ENCODE measurements at places on chromosomes 3 and 15.
A peak's percentile ranks its signal among the peaks of the same experiment; 100 is the strongest.

- no peak for DNase-seq
Observed at GRCh38 chr3:140770977-140771667, 93.3 kb downstream of the TRIM42 start.

DNA sequence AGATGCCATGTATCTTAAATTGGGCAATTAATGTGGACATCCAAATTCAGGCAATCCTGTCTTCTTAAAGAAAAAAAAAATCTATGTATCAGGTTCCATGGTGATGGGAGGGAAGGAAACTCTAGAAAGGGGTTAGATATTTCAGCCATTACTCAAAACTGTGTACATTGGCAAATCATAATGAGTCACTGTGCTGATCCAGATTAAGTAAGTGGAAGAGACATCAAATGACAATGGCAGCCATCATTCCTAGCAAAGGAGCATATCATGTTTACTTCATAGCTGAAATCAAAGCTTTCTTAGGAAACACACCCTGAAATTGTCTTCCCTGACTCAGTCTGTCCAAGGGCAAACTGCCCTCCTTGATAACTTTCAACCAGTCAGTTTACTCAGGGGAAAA, 713.3 kb upstream of the GBE1 start:
- peak; percentile 67 for DNase-seq

GRCh38 chr3:166285001-166285400, 447.8 kb upstream of the BCHE start:
- no peak for DNase-seq

GRCh38 chr3:84820126-84820525, 138.7 kb upstream of the CADM2 start:
- DNase-seq = no peak

DNA sequence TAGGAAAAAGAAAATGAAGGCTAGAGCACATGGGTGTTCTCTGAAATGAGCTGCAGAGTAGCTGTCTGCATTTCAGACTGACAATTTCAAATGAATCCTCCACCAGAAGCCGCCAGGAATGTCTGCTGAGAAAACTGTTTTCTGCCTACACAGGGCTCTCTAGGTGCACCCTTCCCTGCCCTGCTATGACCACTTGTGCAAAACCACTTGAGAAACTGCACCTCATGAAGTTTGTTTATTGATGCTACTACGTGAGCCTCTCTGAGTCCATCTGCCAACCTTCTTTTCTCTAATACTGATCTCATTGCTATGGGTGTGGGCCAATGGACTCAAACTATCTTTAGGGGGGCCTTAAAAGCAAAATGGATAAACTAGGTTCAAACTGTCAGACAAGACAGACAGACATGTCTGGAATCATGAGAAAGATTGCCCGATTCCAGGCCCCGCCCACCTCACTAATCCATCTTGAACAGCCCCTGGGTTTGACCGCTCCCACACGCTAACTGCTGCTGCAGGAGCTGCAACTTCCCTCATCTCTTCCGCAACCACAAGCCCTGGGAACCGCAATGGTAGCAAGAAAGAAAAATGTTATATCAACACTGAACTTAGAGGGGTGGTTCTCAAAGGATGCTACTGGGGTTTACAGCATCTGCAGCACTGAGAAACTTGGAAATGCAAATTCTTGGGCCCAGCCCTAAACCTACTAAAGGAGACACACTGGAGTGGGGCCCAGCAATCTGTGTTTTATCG, 9.0 kb upstream of the CD47 start:
- no peak for DNase-seq

DNA sequence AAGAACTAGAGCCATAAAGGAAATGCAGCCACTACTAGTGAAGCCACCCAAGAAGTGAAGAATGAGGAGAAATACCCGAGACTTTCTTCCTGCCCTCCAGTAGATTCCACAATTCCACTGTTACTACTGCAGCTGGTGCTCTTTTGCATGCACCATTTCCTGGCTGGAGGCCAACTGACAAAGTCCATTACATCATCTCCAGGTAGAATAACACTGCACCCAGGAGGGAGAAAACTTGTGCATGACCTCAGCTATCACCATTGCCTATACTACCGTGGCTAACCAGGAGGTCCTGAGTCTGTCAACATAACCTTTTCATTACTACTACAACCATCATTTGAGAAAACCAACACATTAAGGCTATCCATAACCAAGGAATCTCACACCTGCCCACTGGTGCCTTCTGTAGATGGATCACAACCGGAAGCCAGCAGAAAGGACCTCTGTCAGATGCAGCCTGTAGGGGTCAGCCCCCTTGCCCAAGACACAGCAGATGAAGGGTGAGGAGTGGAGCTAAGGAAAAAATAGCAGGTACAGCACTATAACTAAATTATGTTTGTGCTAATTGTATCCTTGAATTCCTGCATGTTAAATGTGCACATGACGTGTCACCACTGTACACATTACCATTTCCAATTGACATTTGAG, 200.8 kb upstream of the C2CD4B start:
- DNase-seq = no peak

GRCh38 chr15:75112848-75113492, 88.7 kb upstream of the C15orf39 start:
- no peak for DNase-seq

DNA sequence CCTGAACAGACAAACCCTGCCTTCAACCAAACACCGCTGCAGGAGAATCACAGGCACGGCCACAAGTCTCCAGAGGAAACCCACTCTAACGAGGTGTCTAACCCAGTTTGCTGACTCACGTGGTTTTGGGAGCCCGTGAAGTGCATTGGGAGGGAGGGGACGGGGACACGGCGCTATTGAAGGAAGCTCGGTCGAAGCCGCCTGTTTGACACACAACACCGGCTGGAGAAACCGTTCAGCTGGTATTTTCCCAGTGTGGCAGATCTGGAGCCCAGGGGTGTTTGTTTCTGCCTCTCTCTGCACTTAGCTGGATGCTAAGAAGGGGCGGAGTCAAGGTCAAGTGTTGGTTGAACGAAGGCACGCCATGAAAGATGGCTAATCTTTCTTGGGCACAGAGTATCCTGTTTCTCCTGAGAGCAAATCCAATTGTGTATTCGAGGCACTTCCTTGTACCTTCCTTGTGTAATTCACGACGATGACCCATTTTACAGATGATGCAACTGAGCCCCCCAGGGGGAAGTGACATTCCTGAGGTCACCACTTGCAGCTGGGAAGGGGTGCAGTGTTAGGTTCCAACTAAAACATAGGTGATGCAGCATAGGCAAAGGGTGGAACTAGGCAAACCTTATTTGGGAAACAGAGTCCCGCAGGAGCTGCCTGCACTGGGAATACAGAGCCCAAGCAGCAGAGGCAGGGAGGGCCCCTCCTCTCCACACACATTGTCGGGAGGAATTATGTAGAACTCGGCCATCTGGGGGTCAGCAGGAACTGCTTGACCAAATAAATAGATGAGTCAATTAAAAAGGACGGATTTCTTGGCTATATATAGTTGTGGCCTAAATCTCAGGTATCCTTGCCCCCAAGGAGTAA, 22.5 kb downstream of the SLC6A6 start:
- no peak for DNase-seq

DNA sequence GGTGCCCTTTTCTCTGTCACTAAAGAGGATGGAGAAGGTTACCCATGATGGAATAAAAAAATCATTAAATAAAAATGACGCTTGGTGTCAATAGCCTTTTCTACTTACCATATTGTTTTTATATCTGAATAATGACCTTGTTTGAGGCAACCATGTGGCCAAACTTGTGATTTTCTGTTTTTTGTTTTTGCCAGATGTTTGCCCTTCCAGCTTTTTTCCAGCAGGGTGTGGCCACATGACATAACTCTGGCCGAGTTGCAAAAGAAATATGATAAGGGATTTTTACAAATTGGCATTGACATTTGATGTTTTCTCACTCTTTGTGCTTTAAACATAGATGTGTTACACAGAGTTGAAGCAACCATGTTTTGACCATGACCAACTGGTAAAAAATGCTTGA, 39.7 kb upstream of the EPHA3 start:
- no peak for DNase-seq

DNA sequence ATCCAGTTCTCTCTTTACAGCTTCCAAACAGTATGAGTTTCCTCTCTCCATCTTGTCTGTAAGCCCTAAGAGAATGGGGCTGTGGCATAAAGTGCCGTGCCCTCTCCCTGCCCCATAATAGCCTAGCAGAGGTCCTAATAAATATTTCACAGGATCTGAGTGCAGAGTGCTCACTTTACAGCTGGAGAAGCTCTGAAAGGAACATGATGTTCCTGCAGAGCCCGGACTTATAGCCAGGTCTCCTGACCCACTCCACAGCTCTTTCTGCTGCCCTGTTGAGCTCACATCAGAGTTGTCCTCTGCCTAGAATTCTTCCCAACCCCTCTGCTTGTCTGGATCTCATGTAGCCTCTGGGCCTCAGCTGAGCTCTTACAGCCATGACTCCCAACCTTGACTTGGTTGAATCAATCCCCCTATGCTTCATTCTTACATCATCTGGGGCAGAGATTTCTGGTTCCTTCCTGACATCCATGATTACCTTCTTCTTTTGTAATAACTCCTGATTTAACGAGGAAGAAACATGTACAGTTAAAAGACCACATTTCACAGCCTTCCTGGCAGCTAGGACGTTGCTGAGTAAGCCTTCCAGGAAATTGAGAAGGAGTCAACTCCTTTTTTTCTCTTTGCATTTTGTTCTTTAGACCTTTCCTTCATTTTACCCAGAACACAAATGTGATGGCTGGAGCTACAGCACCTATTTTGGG, 135.3 kb downstream of the RPLP1 start:
- DNase-seq = no peak

- DNase-seq = no peak
Observed at GRCh38 chr3:7506606-7507180, 645.8 kb downstream of the GRM7 start.

- DNase-seq = no peak
Observed at GRCh38 chr15:94611656-94612055, 380.3 kb downstream of the MCTP2 start.

- no peak for DNase-seq
Observed at GRCh38 chr3:29565236-29565635, 284.4 kb downstream of the RBMS3 start.

DNA sequence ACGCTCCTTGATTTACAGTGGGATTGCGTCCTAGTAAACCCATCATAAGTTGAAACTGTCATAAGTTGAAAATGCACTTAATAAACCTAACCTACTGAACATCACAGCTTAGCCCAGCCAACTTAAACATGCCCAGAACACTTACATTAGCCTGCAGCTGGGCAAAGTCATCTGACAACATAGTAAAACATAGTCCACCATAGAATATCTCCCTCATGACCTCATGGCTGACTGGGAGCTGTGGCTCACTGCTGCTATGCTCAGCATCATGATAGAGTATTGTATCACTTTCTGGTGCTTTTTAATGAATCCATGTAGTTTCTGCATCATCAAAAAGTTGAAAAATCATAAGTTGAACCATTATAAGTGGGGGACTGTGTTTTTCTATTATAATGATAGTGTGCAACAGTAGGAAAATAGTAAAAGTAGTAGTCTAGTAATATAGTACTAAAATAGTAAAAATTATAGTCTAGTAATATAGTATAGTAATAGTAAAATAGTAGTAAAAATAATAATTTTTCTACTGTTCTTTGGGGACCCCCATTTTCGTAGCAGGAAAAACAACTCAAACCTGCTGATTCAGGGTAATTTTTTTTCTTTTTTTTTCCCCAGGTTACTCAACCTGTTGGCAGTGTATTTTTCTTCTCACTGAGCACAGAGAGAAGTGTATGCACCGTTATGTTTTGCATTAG, 233.5 kb downstream of the MYRIP start:
- peak; percentile 72 for DNase-seq

- no peak for DNase-seq
Observed at GRCh38 chr15:95887666-95888390, 442.7 kb upstream of the NR2F2 start.

- DNase-seq = no peak
Observed at GRCh38 chr3:153210660-153211059, 48.6 kb downstream of the RAP2B start.

GRCh38 chr15:29682361-29682760, 139.9 kb downstream of the TJP1 start:
- DNase-seq = no peak

- DNase-seq = no peak
Observed at GRCh38 chr3:76561494-76562236, 478.2 kb upstream of the ROBO2 start.

DNA sequence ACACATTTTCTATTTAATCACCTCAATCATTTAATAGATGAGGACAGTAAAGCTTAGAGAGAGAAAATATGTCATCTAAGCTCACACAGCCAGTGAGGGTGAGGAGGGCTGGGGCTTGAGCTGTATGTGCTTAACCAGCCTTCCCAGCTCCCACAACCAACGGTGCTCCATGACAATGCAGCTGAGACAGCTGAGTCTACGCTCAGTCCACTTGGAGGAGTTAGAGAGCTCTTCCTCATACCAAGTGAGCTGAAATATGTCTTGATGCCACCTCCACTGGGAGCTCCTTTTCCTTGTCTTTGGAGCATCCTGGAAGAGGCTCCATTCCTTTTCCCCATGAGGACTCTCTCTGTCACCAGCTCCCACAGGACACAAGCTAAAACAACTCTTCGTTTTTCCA, 9.3 kb downstream of the HOMER2 start:
- no peak for DNase-seq

GRCh38 chr3:15205934-15206661, at the start of gene CAPN7:
TSS of gene CAPN7 (plus strand) at chr3:15206246. CDS start at chr3:15206496, 250 bp downstream.
- DNase-seq = peak; percentile 84

DNA sequence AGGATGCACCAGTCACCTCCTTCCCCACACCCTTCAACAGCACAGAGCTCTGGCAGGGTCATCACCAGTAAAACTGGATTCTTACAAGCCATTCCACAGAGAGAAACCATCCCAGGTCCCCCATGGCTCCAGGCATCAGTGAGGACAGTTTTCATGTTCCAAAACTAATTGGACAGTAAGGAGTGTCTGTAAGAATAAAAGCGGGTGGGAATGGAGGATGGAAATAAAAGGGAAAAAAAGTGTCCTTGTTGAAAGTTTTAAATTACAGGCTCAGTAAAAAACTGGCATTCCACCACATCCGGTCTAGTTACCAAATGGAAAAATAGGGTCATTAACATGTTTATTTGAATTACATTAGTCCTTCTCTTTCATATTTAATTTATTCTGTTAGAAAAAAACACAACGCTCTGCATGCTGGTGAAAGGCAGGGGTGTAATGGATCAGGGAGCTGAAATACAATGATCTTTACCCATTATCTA, 117.4 kb downstream of the TIGIT start:
- DNase-seq = no peak

DNA sequence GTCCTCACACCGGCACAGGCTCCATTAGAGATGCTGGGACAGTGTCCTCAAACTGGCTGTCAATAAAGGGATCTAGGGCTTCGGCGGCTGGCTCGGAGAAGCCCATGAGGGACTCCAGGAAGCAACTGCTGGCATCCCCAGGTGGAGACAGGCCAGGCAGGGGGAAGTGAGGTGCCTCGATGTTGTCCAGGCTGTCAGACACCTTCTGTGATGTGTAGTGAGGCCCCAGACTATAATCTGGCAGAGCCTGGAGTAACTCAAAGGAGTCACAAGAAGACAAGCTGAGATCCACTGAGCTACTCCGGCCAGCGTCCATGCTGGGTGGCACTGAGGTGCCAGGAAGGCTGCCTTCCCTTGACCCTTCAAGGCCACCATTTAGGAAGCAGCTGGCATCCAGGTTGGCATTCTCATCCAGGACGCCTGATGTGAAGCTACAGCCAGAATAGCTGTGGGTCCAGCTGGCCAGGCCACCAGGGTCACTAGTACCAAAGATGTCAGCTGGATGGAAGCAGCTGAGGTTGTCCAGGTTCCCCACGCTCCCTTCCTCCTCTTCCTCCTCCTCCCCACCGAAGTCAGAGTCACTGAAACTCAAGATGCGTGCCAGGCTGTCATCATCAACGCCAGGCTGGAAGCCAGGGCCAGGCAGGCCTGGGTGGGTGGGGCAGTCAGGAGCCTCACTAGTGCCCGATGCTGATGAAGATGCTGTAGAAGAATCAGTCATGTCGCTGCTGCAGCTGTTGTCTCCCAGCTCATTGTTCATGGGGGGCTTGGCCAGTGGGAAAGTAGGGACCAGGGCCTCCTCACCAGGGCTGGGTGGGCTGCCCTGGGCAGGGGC, 10.1 kb downstream of the CSRNP1 start:
- DNase-seq = no peak

Data from skeletal muscle cell (primary cell).